Hepatocyte (in vitro differentiated cells): ENCODE measurements at places on chromosomes 3 and 15.

- DNase-seq = no peak
Observed at GRCh38 chr3:157931517-157931916, 174.7 kb downstream of the SHOX2 start.

DNA sequence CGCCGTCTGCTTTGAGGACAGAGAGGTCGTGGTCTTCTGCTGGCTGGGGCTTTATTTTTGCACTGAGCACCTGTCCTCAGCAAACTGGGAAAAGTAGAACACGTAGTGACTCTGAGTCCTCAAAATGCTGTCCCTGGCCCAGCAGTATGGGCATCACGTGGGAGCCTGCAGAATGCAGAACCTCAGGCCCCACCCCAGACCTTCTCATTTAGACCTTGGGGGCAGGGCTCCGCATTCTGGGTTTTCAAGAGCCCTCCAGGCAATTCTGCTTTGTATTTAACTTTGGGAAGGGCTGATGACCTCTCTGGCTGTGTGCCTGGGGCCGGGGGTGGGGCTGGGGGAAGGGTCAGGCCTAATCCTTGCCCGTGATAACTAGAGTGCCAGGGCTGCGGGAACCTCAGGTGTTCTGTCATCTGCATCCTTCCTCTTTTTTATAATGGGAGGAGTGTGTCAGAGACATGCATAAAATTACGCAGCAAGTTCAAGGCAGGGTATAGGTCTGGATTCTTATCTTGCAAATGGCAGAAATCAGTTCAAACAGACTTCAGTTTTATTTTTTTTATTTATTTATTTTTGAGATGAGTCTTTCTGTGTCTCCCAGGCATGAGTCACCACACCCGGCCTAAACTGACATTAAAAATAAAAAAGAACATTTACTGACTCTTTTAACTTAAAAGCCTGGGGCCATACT, 11.1 kb downstream of the SLC6A6 start:
- no peak for DNase-seq

DNA sequence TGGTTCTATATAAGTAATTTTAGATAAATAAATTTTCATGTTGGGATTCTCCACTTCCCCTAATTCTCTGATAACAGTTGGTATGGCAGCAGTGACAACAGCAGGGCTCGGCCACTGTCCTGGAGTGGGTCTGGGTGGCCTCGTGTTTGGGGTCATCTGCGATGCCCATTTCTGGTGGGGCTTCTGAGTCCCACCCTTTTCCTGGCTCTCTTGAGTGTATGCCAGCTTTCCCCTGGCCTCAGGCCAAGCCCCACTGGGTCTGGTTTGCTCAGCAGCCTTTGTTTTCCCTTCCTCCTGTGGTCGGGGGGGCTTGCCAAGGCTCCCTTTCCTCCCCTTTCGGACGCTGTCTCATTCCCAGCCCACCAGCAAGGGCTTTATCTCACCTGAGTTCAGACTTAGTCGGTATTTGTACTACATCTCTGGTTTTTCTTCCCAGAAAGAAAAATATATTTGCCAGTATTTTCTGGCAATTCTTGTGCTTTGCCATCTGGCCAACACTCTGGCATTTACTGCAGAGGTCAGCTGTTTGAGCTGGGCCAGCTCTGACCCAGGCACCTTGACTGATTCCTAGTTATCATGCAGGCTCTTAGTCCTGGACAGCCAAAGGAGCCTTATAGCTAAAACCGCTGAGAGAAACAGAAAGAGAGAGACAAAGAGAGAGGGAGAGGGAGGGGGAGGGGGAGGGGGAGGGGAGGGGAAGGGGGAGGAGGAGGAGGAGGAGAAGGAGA, 35.2 kb downstream of the MYZAP start:
- no peak for DNase-seq

- peak; percentile 43 for DNase-seq
Observed at GRCh38 chr3:16151109-16151508, 23.4 kb upstream of the GALNT15 start.

GRCh38 chr3:162441716-162442115, 945.1 kb downstream of the OTOL1 start:
- no peak for DNase-seq

- no peak for DNase-seq
Observed at GRCh38 chr3:150291515-150291914, 116.6 kb upstream of the TSC22D2 start.

- no peak for DNase-seq
Observed at GRCh38 chr3:70580021-70580420, 267.6 kb upstream of the MDFIC2 start.

DNA sequence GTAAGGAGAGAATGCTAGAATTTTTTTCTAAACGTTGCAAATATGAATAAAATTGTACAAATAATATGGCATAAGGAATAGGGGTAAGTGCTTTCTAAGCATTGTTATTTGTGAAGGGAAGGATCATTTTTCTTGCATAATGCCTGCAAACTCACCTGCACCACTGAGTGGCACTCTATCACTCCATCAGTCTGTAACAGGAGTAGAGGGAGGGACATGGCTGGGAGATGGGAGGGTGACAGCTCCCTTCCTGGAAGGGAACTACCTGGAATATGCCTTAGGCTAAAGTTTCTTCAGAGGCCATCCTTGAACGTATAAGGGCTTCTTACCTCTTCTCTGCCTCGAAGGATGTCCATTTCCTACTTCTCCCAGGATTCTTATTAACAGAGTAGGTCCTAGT, 3.0 kb downstream of the NAALADL2 start:
- DNase-seq = peak; percentile 43

GRCh38 chr3:105806359-105806758, 62.5 kb downstream of the CBLB start:
- no peak for DNase-seq

DNA sequence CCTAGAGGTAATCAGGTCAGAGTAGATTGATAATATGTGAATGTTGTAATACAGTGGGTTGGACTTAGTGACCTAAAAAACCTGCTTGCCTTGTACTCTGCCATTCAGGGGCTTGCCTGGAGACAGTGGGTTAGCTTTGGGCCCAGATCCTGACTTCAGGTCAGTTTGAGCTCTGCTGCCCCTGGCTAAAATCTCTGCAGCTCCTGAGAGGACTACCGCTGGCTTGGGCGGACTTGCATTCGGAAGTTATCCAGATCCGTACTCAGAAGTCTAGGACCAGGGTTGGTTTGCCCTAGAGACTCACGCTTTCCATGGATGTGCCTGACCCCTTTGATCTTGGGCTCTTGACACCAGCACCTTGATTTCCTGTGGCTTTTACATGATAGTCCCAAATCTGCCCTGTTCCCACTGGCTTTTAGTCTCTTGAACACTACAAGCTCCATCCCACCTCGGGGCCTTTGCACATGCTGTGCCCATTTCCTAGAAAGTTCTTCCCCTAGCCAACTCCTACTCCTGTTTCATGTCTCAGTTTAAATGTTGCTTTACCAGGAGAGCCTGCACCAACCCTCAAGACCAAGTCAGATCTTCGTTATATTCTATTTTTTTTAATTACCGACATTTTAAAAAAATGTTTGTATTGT, 5.9 kb downstream of the ACSBG1 start:
- DNase-seq = no peak

GRCh38 chr3:5349343-5349742, 161.8 kb downstream of the EDEM1 start:
- DNase-seq = no peak

GRCh38 chr3:189210251-189210770, 38.5 kb downstream of the TPRG1 start:
- no peak for DNase-seq

DNA sequence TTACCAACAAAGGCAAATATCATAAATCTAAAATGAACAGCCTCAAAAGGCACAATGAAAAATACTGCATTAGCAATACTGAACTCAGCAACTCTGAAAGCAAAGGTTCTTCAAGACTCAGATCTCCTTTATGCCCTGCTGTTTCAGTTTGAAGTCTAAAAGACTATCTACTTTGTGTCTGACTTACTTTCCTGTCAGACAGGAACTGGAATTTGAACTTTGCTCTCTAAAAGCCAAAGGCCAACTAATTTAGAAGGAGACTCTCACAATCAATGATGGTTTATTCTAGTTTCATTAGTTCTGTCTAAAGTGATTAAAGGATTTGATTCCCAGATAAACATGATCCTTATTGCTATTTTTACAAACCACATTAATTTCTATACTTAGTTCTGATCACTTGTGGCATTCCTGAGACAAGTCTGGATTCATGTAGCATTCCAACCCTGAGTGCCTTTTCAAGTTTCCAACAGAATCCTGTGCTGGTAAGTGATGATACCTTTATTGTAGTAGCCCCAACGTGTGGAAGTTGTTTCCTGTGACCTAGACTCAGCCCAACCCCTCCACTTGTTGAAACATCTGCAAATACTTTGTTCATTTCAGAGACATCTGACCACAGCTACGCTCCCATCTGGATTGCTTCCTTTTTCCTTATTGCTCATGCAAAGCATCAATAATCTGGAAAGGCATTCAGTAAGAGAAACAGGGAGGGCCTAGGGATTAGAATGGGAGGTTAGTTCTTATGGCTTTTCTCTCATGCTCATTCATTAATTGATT, 14.9 kb upstream of the LEKR1 start:
- DNase-seq = no peak

- no peak for DNase-seq
Observed at GRCh38 chr15:90036806-90037510, 35.8 kb downstream of the ZNF710 start.

- no peak for DNase-seq
Observed at GRCh38 chr3:183182073-183182472, 19.5 kb upstream of the LAMP3 start.

DNA sequence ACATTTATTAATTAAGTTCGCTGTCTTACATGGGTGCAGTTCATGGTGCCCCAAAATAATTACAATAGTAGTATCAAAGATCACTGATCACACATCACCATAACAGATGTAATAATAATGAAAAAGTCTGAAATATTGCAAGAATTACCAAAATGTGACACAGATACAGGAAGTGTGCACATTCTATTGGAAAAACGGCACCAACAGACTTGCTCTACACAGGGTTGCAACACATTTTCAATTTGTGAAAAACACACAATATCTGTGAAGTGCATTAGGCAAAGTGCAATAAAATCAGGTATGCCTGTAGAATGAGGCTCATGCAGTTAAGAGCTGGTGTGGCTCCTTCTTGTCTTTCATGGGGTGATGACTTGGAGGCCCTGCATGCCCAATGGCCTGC, 265.8 kb downstream of the RPLP1 start:
- no peak for DNase-seq

DNA sequence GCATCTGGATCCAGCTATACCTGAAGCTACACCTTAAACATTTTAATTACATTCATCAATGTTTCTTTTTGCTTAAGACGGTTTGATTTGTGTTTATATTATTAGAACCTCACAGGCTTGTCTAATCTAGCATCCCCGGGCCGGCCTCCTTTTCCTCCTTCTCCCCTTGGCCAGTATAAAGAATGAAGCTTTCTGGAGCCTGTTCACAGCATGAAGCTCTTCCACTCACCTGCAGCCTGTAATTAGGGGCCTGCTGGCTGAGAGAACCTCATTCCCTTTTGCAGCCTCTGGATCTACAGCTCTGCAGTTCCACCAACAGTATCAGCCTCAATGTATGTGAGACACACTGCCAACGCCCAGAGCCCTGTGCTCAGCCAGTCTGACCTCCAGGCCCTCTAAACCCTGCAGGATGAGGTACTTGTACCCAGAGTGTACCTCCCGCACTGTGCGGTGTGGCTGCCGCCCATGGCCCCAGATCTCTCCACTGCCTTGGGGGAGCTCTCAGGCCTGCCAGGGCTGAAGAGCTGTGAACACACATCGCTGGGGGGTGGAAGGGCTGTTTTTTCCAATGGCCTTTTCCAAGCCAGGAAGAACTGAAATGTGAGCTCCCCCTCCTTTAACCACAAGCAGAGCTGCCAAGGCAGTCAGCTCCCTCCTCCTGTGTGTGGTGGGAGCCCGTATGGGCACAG, 114.7 kb upstream of the ALDH1A3 start:
- peak; percentile 52 for DNase-seq

- DNase-seq = no peak
Observed at GRCh38 chr3:96101006-96101560, 713.3 kb upstream of the EPHA6 start.

- no peak for DNase-seq
Observed at GRCh38 chr15:76642671-76643070, 262.5 kb downstream of the SCAPER start.

- DNase-seq = no peak
Observed at GRCh38 chr3:37107846-37108245, 66.5 kb downstream of the LRRFIP2 start.

DNA sequence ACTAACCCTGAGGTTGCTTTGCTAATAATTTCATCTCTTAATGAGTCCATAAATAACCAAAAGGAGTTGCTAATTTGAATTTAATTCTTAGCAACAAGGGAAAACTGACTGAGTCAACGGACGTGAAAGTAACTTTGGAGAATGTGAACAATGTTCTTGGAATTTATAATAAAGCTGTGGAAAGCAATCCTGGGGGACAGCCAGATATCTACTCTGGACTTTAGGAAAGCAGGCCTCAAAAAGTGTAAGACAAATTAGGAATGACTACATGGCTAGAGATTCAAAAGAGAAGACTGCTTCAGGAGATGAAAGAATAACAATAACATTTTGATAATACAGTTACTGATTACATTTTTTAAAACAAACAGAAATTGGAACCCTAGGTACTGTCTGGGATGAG, 318.4 kb upstream of the COL8A1 start:
- DNase-seq = no peak

- no peak for DNase-seq
Observed at GRCh38 chr3:156298938-156299337, 178.6 kb downstream of the KCNAB1 start.

- no peak for DNase-seq
Observed at GRCh38 chr3:192570821-192571791, 156.2 kb downstream of the FGF12 start.

DNA sequence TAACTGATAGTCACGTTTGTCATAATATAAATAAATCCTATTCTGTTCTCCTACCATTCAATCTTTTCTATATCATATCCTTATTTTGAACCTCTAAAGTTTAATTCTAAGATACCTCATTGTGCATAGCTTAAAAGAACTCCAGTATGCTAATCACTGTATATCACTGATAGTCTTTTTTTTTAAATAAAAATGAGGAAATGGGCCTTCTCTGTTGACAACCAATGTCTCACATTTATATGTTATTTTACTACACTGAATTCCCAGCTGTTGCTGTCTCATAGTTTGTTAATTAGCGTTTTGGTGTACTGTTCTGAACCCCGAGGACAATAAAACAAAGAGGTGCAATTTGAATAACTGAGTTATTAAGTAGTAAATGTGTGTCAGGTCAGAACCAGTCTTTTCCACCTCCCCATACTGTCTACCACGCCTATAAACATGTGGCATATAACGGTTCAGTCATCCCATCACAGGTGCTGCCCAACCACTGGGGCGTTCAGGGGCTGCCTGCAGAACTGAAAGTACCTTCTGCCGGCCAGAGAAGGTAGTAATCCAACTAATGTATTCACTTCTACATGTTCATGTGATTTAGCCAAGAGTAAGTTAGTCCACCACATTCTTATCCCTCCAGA, 14.9 kb downstream of the CBLB start:
- no peak for DNase-seq
